ENCODE measurements at places on chromosomes 2 and 18. TPM values are rescaled to one million over a fixed set of nuclear protein-coding genes. Genes with fewer than 3 reads are reported as not detected.
A peak's percentile ranks its signal among the peaks of the same experiment; 100 is the strongest.

GRCh38 chr2:26850505-26850904, 2.6 kb downstream of the DPYSL5 start:
- H3K27ac ChIP-seq: no peak overlapping the region
- peaks cover 70% of the 10 kb centered on the region for H3K27me3 ChIP-seq
- no peak overlapping the region for H3K4me3 ChIP-seq
- no peaks in the 10 kb centered on the region for H3K36me3 ChIP-seq

- no peak for DNase-seq
- H3K27ac ChIP-seq: no peak overlapping the region
- H3K36me3 ChIP-seq: no peaks in the 10 kb centered on the region
- no peaks in the 10 kb centered on the region for H3K27me3 ChIP-seq
- H3K4me3 ChIP-seq: no peak overlapping the region
These were observed 42.7 kb upstream of the TANK start for GRCh38 chr2:161117506-161117905.

DNA sequence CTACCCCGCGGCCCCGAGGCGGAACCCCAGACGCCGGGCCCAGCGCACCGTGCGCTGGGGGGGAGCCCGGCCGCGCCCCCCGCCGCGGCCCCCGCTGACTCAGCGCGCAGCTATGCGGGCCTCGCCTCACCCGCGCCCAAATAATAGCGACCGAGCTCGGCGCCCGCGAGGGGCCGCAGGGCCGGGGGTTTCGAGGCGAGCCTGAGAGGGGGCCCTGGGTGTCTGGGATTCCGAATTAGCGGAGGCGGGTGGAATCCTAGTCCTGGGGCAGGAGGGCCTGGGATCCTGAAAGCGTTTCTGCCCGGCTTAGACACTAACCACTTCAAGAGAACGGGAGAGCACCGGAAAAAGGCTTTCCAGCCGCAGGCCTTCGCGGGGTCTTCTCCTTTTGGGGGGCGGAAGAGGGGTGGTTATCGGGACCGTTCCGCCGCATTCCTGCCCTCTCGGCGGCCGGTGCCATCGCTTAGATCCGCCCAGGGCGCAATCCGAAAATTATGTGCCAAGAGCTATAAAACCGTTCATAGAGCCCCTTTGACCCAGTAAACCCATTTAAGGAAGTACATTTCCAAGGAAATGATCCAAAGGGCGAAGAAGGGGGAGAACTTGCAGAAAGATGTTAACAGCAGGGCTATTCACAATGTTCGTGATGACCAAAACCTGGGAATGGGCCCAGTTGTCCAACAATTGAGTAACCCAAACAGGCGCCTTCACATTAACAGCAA, 681 bp upstream of the ROCK2 start:
- H3K4me3 ChIP-seq: peak overlapping the region; percentile 80
- no peaks in the 10 kb centered on the region for H3K27me3 ChIP-seq
- H3K4me1 ChIP-seq: peaks cover 34% of the 10 kb centered on the region

DNA sequence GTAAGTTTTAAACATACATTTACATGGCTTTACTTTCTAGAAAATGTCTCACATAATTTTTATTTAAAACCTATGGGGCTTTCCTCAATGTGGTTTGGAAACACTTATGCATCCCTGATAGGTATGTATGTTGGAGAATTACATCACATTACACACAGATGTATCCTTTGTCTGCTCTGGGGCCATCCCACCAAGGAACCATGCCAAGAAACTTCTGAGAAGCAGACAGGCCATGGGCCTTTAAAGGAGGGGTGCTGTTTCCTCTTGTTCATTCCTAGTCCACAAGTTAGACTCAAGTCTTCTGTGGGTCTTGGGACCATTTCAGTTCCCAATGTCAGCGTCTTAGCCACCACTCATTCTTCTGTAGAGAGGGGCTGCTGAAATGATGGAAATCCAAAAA, 162.0 kb upstream of the SETBP1 start:
- H3K27ac ChIP-seq: no peak overlapping the region
- no peaks in the 10 kb centered on the region for H3K27me3 ChIP-seq
- peaks cover 24% of the 10 kb centered on the region for H3K4me1 ChIP-seq
- H3K4me3 ChIP-seq: no peak overlapping the region
- H3K36me3 ChIP-seq: no peaks in the 10 kb centered on the region
- DNase-seq: no peak

DNA sequence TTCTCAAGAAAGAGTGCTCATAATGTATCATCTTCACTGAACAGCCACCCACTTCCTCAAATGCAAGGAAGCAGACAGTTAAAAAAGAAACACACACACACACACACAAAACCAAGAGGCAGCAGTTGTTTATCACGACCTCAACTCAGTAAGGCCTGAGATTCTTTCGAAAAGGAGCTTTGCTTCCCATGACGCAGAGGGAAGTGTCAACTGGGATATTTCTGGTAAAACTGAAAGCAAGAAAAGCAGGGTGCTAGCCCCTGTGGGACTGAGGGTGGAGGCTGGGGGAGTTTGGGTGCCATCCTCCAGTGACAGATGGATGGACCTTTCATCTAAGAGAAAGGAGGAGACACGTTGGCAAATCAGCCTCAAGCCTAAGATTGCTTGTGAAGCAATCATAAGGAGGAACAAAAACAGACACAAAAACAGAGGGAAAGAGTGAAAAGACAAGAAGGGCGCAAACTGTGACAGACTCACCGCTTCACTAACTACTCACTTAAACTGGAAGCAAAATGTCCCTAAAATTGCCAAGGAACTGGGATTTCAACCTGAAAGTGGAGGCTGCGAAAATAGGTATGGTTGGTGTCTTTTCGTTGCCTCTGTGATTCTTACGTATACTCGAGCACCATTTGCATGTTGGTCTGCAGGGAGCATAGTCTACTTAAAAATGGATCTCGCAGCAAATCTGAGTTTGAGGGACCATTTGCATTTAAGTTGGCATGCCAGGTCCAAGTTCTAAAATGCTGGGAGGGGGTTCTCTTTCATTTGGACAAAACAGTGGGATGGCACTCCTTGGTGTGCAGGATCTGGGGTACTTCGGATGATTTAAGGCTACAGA, at the start of gene ARHGAP25:
ARHGAP25 (plus strand) TSS at position 124 of the 838 bp plus-strand sequence; CDS start at position 513, 389 bp downstream.
- no peak within 1 kb of the TSS for H3K4me3 ChIP-seq
- no peak within 1 kb of the TSS for H3K27ac ChIP-seq

DNA sequence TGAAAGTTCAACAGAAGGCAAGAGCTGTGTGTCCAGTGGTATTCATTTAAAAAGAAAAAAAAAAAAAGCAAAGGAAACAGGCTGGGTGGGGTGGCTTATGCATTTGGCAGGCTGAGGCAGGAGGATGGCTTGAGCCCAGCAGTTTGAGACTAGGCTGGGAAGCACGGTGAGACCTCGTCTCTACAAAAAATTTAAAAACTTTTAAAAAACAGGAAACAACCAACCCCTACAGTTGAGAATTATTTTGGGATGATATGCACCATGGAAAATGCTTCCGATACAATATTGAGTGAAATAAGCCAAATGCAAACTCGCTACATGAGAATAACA, 31.2 kb downstream of the PTPN18 start:
- no peak overlapping the region for H3K4me3 ChIP-seq
- peaks cover 9% of the 10 kb centered on the region for H3K4me1 ChIP-seq
- H3K27me3 ChIP-seq: no peaks in the 10 kb centered on the region
- H3K36me3 ChIP-seq: peaks cover 5% of the 10 kb centered on the region
- H3K27ac ChIP-seq: no peak overlapping the region

DNA sequence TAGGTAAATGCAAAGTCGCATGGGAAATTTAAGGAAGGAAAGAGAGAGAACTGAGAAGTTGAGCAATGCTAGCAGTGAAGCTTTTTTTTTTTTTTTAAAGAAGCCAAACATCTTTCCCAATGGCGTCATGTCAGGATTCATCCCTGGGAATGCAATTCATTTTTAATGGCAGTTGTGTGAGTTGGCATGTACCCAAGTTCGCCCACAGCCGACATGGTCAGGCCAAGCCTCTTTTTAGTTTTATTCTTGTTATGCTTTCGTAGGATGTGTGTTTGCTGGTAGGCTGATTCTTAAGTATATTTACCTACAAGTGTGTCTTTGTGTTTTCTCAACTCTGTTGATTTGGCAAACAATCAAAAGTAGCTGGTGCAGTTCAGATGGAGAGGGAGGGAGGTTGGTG, 127.6 kb upstream of the ITGA6 start:
- H3K4me3 ChIP-seq: no peak overlapping the region
- H3K4me1 ChIP-seq: peaks cover 2% of the 10 kb centered on the region
- DNase-seq: no peak
- no peak overlapping the region for H3K27ac ChIP-seq
- H3K36me3 ChIP-seq: no peaks in the 10 kb centered on the region

DNA sequence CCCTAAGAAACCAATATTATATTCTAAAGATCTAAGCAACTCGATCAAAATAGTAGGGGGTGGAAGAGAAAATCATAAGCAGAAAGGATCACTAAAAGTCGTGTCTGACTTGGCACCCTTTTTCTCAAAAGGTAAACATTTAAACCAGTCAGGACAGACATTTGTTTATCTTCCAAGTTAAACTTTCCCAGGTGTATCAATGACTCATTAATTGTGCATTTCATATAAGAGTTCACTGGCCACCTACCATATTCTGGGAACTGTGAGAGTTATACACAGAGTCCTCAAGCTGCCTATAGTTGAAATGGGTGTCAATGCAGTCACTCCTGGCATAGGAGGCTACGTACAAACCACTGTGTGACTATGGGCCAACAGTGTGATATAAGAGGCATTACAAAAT, 4.8 kb upstream of the ACVR1 start:
- H3K4me1 ChIP-seq: peaks cover 6% of the 10 kb centered on the region
- no peak for DNase-seq
- no peak overlapping the region for H3K27ac ChIP-seq
- H3K36me3 ChIP-seq: no peaks in the 10 kb centered on the region
- H3K4me3 ChIP-seq: no peak overlapping the region

GRCh38 chr18:48749768-48750167, 201.0 kb downstream of the SMAD7 start:
- H3K36me3 ChIP-seq: no peaks in the 10 kb centered on the region
- no peak for DNase-seq
- H3K27me3 ChIP-seq: no peaks in the 10 kb centered on the region
- H3K4me1 ChIP-seq: peaks cover 10% of the 10 kb centered on the region

- H3K27me3 ChIP-seq: no peaks in the 10 kb centered on the region
- H3K4me3 ChIP-seq: peak overlapping the region; percentile 92
- DNase-seq: no peak
- peak overlapping the region; percentile 87 for H3K27ac ChIP-seq
These were observed 709 bp downstream of the PTPN2 start for GRCh38 chr18:12883372-12883683.

DNA sequence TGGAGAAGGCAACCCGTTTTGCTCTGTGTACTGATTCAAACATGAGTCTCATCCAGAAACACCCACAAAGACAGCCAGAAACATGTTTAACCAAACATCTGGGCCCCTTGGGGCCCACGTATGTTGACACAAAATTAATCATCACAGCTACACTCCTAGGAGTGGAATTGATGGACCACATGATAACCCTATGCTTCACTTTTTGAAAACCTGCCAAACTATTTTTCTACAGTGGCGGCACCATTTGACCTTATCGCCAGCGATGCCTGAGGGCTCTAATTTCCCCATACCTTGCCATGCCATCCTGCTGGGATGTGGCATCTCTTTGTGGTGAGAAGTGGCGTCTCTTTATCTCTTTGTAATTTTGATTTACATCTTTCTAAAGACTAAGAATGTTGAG, 38.5 kb downstream of the PSMG2 start:
- H3K4me3 ChIP-seq: no peak overlapping the region
- peaks cover 11% of the 10 kb centered on the region for H3K4me1 ChIP-seq
- no peaks in the 10 kb centered on the region for H3K36me3 ChIP-seq

GRCh38 chr2:25817630-25818029, 60.7 kb downstream of the ASXL2 start:
- no peak overlapping the region for H3K27ac ChIP-seq
- peaks cover 11% of the 10 kb centered on the region for H3K4me1 ChIP-seq
- no peak for DNase-seq
- no peak overlapping the region for H3K4me3 ChIP-seq

DNA sequence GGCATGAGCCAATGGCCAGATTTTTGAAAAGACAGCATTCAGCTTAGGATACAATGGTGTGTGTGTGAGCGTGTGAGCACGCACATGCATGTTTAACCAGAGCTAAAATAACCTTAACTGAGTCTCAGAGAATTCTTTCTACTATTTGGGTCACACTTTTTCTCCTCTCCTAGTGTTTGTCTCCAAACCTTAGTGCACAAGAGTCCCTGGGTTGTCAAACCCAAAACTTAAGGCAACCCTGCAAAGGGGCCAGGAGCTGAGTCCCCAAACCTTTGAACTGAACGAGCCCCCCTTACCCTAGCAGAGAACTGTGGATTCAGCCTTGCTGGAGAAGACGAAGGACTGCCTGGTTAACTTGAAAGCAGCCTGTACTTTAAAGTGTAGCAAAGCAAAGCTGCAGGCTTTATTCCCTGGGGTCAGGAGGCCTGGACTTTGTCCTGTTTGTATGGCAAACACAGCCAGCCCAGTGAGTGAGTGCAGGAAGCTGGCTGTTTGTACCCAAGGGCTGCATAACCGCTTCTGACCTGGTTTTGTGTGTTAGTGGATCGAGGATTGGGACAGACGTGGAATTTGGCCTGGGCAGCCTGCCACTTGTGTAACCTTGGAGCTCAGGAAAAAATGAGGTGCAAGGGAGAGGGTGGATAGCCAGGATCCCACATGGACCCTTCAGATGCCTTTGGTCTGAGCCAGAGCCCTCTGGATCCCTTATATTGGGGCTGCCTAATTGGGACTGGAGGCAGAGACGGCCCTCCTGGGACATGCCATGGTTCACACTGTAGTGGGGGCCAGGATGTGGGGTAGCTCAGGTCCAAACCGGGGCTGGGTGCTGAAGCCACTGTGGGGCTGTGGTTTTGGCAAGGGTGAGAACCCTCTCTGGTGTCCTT, 6.4 kb upstream of the PSMD1 start:
- H3K4me3 ChIP-seq: no peak overlapping the region
- H3K36me3 ChIP-seq: no peaks in the 10 kb centered on the region
- DNase-seq: no peak
- H3K27ac ChIP-seq: no peak overlapping the region
- H3K27me3 ChIP-seq: peaks cover 22% of the 10 kb centered on the region

GRCh38 chr2:54380670-54381069, 75.5 kb upstream of the SPTBN1 start:
- no peaks in the 10 kb centered on the region for H3K36me3 ChIP-seq
- no peak for DNase-seq
- H3K27ac ChIP-seq: no peak overlapping the region
- no peak overlapping the region for H3K4me3 ChIP-seq
- peaks cover 5% of the 10 kb centered on the region for H3K4me1 ChIP-seq

- no peak for DNase-seq
- peaks cover 23% of the 10 kb centered on the region for H3K4me1 ChIP-seq
- no peak overlapping the region for H3K27ac ChIP-seq
- H3K4me3 ChIP-seq: no peak overlapping the region
- H3K27me3 ChIP-seq: no peaks in the 10 kb centered on the region
These were observed 190.8 kb upstream of the NDUFV2 start for GRCh38 chr18:8911408-8912340.

DSG1 gene
- total RNA-seq: not detected

RNF152 gene
- 76.4 TPM for total RNA-seq

DCTN1 gene
- total RNA-seq: 186 TPM

CHRNG gene
- not detected for total RNA-seq

FARP2 gene
- total RNA-seq: 70.1 TPM

CXCR4 gene
- total RNA-seq: not detected

TFCP2L1 gene
- not detected for total RNA-seq

SERPINB13 gene
- not detected for total RNA-seq

CABYR gene
- total RNA-seq: 3.9 TPM

APOB gene
- total RNA-seq: 0.21 TPM
